ENCODE measurements at places on chromosomes 12 and 14.

GRCh38 chr12:77374673-77375072 lies 309.3 kb upstream of the E2F7 start:
- DNase-seq = no peak

DNA sequence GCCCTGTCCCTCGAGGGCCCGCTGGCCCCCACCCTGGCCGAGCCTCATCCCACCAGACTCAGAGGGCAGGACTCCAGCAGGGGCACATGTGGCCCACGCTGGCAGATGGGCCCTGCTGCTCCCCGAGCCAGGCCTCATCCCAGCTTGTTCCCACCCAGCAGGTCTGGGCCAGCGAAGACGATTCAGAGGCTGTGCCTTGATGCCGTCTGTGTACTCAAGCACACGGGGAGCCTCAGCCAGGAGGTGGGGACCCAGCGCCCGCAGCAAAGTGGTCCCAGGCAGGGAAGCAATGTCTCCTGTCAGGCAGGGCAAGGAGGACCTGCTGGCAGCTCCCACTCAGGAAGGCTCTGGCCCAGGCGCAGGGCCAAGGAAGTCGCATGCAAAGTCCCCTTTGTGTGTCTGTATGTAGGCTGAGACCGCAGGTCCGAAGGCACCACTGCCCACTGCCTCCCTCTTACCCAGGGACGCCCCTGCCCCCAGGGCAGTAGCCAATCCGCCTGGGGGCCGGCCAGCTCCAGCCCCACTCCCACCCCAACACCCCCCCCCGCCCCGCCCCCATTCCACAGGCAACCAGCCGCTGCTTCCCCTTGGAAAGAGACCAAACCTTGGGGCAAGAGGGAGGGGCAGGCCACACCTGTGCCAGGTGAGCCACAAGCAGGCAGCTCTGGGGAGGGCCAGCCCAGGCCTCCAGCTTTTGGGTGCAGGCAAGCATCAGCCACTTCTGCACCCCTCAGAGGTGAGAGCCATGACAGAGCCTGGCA lies 9.4 kb downstream of the DEGS2 start:
- no peak for DNase-seq

GRCh38 chr12:25675808-25676207 lies 122.7 kb upstream of the LMNTD1 start:
- no peak for DNase-seq

DNA sequence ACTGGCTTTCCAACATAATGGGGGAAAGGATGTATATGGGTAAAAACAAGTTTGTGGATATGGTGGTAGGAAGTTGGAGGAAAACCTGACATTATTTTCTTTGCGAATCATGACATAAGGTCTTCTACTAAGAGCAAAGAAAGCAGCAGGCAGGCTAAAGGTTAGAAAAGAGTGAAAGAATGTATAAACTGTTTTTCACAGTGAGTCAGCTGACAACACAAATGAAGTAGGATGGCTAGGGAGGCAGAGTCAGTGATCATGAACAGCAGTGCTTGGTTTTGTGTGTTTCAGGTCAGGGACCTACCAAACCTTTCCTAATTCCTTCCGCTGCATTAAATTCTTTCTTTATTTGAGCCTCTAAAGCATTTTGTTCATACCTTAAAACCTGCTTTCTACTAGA lies 46.3 kb upstream of the CATSPERB start:
- DNase-seq = no peak

GRCh38 chr12:76921100-76921471 lies 42.3 kb upstream of the CSRP2 start:
- DNase-seq = no peak

GRCh38 chr12:93043192-93043876 lies 114.2 kb upstream of the EEA1 start:
- no peak for DNase-seq

DNA sequence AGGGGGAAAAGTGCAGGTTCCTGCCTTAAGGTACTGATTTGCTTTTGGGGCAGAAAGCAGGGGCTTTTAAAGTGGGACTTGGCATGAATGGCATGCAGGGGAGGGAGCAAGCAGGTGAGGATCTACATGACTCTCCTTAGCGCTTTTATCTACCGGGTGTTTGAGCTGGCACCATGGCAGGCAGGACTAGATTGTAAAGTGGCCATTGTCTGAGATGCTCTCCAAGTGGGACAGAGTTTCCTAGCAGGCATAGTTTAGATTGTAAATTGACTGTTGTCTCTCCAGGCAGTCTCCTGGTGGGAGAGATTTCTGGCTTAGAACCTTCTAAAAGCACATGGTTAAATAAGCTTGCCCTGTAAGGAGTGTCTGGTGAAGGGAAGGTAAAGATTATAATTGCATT lies 5.3 kb upstream of the DICER1 start:
- DNase-seq = no peak

DNA sequence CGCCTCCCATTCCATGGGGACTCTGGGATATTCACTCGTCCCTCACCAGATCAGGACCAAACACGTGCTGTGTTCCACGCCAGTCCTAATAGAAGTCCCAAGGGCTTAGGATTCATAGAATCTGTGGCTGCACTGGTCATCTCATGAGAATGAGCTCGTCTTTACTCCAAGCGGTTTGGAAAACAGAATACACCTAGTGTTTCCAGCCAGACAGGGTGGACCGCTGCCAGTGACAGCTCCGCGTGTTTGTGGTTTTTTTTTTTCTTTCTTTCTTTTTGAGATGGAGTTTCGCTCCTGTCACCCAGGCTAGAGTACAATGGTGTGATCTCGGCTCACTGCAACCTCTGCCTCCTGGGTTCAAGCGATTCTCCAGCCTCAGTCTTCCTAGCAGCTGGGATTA lies 75.1 kb downstream of the GLT1D1 start:
- no peak for DNase-seq

GRCh38 chr12:105057174-105057573 lies 27.1 kb downstream of the ALDH1L2 start:
- DNase-seq = no peak

GRCh38 chr12:116400636-116401372 lies 123.3 kb upstream of the MED13L start:
- DNase-seq = no peak

- no peak for DNase-seq
Observed at GRCh38 chr12:24478254-24478653, 470.6 kb downstream of the BCAT1 start.

DNA sequence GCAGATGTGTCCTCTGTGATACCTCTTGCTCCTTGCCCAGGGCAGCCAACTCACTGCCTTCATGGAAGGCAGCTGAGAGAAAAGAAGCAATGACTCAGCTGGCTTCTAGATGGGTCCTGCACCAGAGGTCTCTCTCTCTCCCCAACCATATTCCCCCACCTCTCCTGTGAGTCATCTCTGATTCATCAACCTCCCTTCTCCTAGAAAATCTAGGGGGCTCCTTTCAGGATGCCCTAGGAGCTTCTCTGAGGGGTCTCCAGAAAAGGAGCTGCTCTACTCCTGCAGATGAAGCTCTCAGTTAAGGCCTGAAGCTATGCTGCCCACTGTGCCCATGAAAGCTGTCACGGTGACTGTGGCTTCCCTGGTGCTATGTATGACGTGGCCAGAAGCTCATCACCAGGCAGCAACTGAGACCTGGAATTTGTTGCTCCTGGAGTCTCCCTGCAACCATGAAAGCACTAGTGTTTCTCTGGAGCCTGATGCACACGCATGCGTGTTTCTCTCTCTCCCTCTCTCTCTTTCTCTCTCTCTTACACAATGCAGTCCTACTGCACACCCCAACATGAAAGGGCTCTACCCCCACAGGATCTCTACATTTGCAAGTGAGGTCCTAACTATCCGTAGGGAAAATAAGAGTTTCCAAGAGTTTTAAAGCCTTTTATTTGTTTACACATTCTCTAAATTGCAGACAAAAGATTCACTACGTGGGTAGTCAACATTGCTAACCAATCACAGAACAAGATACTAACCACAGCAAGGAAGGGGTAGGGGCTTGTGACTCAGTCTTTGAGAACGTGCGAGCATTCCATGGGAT lies 285.3 kb downstream of the DPF3 start:
- DNase-seq = no peak

DNA sequence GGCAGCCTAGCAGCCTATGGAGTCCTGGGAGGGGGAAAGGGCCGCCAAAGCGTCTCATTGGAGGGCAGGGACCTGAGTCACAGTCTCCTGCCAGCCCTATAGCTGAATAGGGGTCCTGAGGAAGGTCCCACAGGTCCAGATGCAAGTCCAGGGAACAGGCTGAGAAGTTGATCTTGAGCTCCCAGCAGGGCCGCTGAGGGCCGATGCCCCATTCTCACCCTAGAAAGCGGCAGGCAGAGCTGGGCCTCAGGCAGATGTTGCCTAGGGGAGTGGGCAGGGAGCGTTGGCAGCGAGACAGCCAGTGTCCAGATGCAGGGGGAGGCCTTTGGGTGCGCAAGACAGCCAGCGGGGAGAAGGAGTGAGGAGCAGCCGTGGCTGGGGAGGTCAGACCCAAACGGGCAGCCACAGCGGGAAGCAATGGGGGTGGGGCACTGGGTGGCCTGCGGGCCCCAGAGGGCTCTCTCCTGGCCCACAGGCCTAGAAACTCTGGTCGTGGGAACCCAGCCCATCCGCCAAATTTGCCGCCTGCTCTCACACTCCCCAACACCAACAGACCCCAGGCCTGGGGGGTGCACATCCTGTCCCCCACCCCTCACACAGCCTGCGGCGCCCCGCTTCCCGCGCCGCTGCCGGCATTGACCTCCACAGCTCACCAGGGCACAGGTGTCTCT lies 1.1 kb downstream of the HDAC7 start:
- no peak for DNase-seq

DNA sequence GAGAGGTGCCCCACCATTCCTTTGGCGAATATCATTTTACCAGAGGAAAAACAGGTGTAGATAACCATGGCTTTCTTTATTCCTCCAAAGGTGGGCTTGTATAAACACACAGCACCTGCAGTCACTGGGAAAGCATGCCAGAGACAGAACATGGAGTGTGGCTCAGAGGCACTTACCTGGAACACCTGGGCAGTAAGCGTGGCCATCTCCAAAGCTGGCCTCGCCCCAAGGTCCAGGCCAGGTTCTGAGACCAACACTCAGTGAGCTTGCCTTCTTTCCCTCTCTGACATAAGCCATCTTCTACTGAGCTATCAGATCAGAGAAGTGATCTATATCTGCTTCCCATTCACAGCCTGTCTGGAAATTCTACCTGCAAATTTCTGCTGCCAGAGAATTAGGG lies 70.5 kb downstream of the NUAK1 start:
- no peak for DNase-seq

- DNase-seq = no peak
Observed at GRCh38 chr12:132561427-132562156, 48.8 kb downstream of the LRCOL1 start.

- no peak for DNase-seq
Observed at GRCh38 chr12:43914391-43914790, 78.5 kb downstream of the TMEM117 start.

- no peak for DNase-seq
Observed at GRCh38 chr14:54568821-54569595, 2.1 kb downstream of the SAMD4A start.

- no peak for DNase-seq
Observed at GRCh38 chr12:32047357-32048212, 59.1 kb upstream of the BICD1 start.

GRCh38 chr12:9390761-9391160 lies 182.6 kb upstream of the PZP start:
- no peak for DNase-seq

DNA sequence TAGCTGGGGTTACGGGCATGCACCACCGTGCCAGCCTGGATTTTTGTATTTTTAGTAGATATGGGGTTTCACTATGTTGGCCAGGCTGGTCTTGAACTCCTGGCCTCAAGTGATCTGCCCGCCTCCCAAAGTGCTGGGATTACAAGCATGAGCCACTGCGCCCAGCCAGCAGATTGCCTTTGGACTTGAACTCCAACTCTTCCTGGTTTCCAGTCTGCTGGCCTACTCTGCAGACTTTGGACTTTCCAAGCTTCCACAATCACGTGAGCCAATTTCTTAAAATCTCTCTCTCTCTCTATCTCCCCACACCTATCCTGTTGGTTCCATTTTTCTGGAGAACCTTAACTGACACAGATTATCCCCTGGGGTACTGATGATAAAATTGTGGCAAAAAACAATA lies 55.0 kb downstream of the EMP1 start:
- DNase-seq = no peak

GRCh38 chr12:125704803-125705202 lies 639.6 kb downstream of the AACS start:
- DNase-seq = no peak

GRCh38 chr14:75579338-75579864 lies 981 bp downstream of the FLVCR2 start:
- DNase-seq = no peak

- no peak for DNase-seq
Observed at GRCh38 chr14:79580906-79581305, 630.4 kb downstream of the DIO2 start.

DNA sequence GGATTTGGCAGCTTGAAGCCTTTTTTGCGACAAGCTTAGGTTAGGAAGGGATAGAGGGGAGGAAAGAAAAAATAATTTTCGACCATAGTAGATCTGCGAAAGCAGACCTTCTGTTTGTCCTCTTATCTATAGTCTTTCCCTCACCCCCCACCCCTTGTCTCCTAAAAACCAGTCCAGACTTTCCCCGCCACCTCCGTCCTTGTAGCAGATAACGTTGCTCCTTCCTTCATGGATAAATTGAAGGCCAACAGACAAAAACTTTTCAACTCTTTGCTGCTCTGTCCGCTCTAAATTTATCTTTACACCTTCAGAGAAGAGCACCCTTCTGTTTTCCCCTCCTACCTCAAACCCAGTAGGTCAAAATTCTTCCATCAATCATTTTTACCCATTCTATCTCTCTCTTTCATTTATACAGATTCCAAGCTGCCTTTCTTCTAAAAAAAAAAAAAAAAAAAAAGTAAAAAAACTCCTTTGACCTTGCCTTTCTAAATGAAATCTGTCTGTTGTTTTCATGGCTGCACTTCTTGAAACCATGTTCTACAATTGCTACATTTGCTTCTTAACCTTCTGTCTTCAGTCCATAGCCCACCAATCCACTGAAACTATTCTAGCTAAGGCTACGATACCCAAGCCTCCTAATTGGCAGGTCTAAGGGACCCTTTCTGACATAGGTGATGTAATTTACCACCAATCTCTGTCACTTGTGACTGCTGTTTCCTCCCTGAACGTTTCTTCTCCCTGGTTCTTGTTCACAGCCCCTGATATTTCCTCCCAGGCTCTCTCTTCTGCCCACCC lies 11.1 kb upstream of the NEMF start:
- no peak for DNase-seq

All from esophagus squamous epithelium (tissue), 5 donors.